ENCODE measurements at places on chromosomes 3 and 15. TPM values are rescaled to one million over a fixed set of nuclear protein-coding genes. Genes with fewer than 3 reads are reported as not detected.

IL16 gene
- 400 TPM for total RNA-seq

MTFMT gene
- 15.2 TPM for total RNA-seq

CHRM5 gene
- not detected for total RNA-seq

SKIL gene
- total RNA-seq = 59.3 TPM

- H3K27ac ChIP-seq = no peak overlapping the region
- no peaks in the 10 kb centered on the region for H3K27me3 ChIP-seq
- no peak overlapping the region for H3K4me3 ChIP-seq
- peak; percentile 60 for DNase-seq
- no peaks in the 10 kb centered on the region for H3K36me3 ChIP-seq
Measured at GRCh38 chr3:27345493-27345892, 23.7 kb downstream of the NEK10 start.

- no peak overlapping the region for H3K27ac ChIP-seq
- H3K27me3 ChIP-seq = no peaks in the 10 kb centered on the region
- no peaks in the 10 kb centered on the region for H3K36me3 ChIP-seq
- H3K4me1 ChIP-seq = no peaks in the 10 kb centered on the region
- DNase-seq = no peak
Measured at GRCh38 chr3:29506502-29506901, 225.6 kb downstream of the RBMS3 start.

- H3K36me3 ChIP-seq = no peaks in the 10 kb centered on the region
- no peak overlapping the region for H3K4me3 ChIP-seq
- no peak for DNase-seq
Measured at GRCh38 chr3:149790698-149791097, 1.7 kb downstream of the ANKUB1 start.

GRCh38 chr3:68136411-68136810, 482.0 kb upstream of the SUCLG2 start:
- no peaks in the 10 kb centered on the region for H3K36me3 ChIP-seq
- H3K27ac ChIP-seq = no peak overlapping the region
- no peak overlapping the region for H3K4me3 ChIP-seq
- H3K4me1 ChIP-seq = no peaks in the 10 kb centered on the region
- DNase-seq = no peak
- no peaks in the 10 kb centered on the region for H3K27me3 ChIP-seq

DNA sequence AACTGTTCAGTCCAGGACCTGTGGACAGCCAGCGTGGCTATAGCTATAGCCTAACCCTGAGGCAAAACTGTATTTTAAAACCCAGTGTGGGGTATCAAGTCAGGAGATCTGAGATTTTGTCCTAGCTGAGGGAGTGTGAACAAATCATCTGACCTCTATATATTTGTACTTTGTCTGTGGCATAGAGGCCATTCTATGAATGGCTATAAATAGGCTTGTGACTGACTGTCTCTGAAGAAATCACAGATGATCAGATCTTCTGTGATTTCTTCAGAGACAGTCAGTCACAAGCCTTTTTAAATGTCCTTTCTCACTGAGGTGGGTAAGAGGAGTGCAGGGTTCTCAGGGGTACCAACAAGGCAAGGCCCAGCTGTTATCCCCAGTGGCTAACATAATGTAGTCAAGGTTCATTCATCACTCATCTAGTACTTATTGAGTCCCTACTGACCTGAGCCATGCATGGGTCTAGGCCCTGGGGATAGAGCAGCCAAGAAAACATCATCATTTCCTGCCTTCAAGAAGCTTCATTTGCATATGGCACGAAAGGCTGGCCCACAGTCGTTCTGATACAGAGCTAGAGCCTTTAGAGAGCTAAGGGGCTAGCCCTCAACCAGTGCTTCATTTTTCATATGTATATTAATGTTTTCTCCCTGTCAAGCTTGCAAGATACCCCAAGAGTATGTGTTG, 53.3 kb downstream of the TIPARP start:
- DNase-seq = no peak
- no peak overlapping the region for H3K27ac ChIP-seq
- H3K27me3 ChIP-seq = no peaks in the 10 kb centered on the region
- H3K4me1 ChIP-seq = no peaks in the 10 kb centered on the region
- no peak overlapping the region for H3K4me3 ChIP-seq
- H3K36me3 ChIP-seq = no peaks in the 10 kb centered on the region

GRCh38 chr15:29062626-29063025, 176.9 kb downstream of the APBA2 start:
- H3K27ac ChIP-seq = no peak overlapping the region
- no peaks in the 10 kb centered on the region for H3K36me3 ChIP-seq
- no peaks in the 10 kb centered on the region for H3K4me1 ChIP-seq
- H3K27me3 ChIP-seq = no peaks in the 10 kb centered on the region
- no peak for DNase-seq

- no peak overlapping the region for H3K27ac ChIP-seq
- H3K36me3 ChIP-seq = peaks cover 51% of the 10 kb centered on the region
- peak; percentile 21 for DNase-seq
- H3K4me1 ChIP-seq = peaks cover 38% of the 10 kb centered on the region
Measured at GRCh38 chr3:15263120-15263519, 57.1 kb downstream of the CAPN7 start.

GRCh38 chr15:85402195-85402881, 21.9 kb downstream of the AKAP13 start:
- H3K27me3 ChIP-seq = no peaks in the 10 kb centered on the region
- no peak for DNase-seq
- no peak overlapping the region for H3K4me3 ChIP-seq
- H3K36me3 ChIP-seq = no peaks in the 10 kb centered on the region
- peaks cover 47% of the 10 kb centered on the region for H3K4me1 ChIP-seq

GRCh38 chr3:79097964-79098660, 669.7 kb downstream of the ROBO1 start:
- no peak overlapping the region for H3K4me3 ChIP-seq
- H3K27ac ChIP-seq = no peak overlapping the region
- no peaks in the 10 kb centered on the region for H3K4me1 ChIP-seq
- no peaks in the 10 kb centered on the region for H3K27me3 ChIP-seq
- no peaks in the 10 kb centered on the region for H3K36me3 ChIP-seq

DNA sequence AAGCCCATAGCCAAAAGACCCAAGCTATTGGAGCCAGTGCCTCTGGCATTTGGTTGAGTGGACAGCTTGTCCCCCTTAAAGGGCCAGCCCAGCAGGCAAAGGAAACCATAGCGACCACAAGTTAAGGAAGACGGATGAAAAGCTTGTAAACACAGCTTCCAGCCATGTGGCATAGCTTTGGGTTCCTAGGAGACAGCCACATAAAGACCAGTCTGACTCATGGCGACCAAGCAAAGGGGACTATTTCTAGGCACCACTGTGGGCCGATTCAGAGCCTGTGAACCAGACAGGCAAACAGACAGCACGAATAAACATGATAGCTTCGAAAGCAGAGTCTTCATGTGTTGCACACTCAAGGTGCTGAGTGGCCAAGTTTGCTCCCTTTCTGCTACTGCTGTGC, 30.5 kb upstream of the SRGAP3 start:
- no peak for DNase-seq
- H3K4me1 ChIP-seq = no peaks in the 10 kb centered on the region
- no peaks in the 10 kb centered on the region for H3K36me3 ChIP-seq
- no peaks in the 10 kb centered on the region for H3K27me3 ChIP-seq
- H3K4me3 ChIP-seq = no peak overlapping the region

DNA sequence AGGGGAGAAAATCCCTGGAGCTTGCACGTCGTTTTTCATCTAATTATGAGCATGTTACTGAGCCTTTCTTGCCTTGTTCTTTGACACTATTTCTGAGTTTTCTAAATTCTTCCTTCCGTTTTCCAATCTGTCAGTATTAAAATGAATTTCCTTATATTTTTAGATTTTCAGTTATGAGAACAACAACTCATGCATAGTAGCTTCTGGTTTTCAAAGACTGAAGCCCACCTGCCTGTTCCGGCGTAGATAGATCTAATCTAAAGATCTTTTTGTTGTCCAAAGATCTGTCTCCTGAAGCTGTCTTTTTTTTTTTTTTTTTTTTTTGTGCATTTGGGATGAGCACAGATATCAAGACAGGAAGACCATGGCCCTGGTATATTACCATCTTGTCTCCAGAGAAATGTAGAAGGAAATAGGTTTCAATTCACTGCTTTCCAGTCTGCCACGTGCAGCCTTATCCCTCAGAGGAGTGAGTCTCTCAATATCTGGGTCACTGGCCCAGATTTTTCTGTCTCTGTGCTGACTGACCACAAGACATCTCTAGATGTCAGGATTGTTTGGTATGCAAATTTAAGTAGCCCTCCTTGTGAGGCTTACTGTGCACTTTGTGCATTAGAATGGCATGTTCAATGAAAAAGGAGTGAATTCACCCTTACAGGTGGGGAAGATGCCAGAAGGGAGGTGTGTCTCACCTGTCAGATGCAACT, 222.3 kb upstream of the TMC3 start:
- H3K4me1 ChIP-seq = no peaks in the 10 kb centered on the region
- H3K27ac ChIP-seq = no peak overlapping the region
- H3K36me3 ChIP-seq = no peaks in the 10 kb centered on the region
- no peaks in the 10 kb centered on the region for H3K27me3 ChIP-seq
- H3K4me3 ChIP-seq = no peak overlapping the region

GRCh38 chr3:65785065-65785645, 253.6 kb downstream of the MAGI1 start:
- H3K4me3 ChIP-seq = no peak overlapping the region
- H3K27ac ChIP-seq = no peak overlapping the region
- H3K36me3 ChIP-seq = no peaks in the 10 kb centered on the region
- no peaks in the 10 kb centered on the region for H3K27me3 ChIP-seq
